ENCODE measurements at places on chromosomes 4 and X. TPM values are rescaled to one million over a fixed set of nuclear protein-coding genes. Genes with fewer than 3 reads are reported as not detected.

SCD5 gene
- 30.7 TPM for total RNA-seq

- H3K27me3 ChIP-seq, result no peaks in the 10 kb centered on the region
- DNase-seq, result no peak
- no peaks in the 10 kb centered on the region for H3K4me1 ChIP-seq
Observed at GRCh38 chrX:13452283-13452682, 117.1 kb upstream of the EGFL6 start.

DNA sequence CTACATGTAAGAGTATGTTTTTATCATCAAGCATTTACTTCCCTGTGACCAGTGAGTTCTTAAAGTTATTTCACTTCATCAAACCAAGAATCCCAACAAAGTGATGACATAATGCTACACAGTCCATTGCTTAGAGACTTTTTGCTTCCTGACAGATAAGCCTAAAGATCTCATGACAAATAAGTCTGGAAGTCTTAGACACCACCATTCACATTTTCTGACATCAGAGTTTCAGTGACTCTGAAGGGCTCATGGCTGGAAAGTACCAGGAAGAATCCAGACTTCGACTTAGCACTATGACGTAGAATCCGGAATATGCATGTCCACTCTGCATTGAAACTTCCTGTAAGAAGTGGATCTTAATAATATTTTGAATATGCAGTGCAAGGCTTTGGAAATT is 53.7 kb downstream of the CLDN22 start:
- no peak overlapping the region for H3K27ac ChIP-seq
- H3K27me3 ChIP-seq, result no peaks in the 10 kb centered on the region
- peaks cover 8% of the 10 kb centered on the region for H3K4me1 ChIP-seq
- DNase-seq, result no peak
- peaks cover under 1% of the 10 kb centered on the region for H3K36me3 ChIP-seq
- no peak overlapping the region for H3K4me3 ChIP-seq

DNA sequence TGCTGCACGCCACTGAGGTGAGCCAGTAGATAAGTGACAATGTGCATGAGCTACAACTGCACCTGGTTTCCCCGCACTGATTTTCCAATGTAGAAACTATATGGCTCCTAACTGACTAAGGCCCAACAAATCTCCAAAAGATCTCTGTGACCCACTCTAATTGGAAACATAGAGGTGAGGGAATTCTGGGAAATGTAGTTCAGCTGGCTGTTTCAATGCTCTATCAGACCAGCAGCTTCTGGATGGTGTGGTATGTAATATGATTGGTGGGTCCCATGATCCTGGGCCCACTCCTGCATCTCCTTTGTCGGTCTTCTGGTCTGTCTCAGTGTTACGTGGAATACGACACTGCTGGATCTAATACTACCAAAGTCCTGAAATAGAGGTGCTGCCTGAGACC is 18.6 kb downstream of the CCDC160 start:
- peaks cover 2% of the 10 kb centered on the region for H3K27me3 ChIP-seq
- H3K4me1 ChIP-seq, result no peaks in the 10 kb centered on the region
- no peak for DNase-seq
- no peaks in the 10 kb centered on the region for H3K36me3 ChIP-seq
- H3K4me3 ChIP-seq, result no peak overlapping the region

DNA sequence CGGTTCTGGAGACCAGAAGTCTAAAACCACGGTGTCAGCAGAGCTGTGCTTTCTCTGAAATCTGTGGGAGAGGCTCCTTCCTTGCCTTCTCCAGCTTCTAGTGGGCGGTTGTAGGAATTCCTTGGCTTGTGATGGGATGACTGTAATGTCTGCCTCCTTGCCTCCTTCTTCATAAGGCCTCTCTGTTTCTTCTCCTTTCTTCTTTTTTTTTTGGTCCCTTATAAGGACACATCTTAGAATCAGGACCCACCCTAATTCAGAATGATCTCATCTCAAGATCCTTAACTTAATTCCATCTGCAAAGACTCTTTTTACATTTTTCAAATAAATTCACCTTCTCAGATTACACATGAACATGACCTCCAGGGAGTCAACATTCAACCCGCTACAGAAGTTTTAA is 186.9 kb downstream of the STK32B start:
- no peaks in the 10 kb centered on the region for H3K36me3 ChIP-seq
- no peak for DNase-seq
- H3K27ac ChIP-seq, result no peak overlapping the region
- H3K4me3 ChIP-seq, result no peak overlapping the region

DNA sequence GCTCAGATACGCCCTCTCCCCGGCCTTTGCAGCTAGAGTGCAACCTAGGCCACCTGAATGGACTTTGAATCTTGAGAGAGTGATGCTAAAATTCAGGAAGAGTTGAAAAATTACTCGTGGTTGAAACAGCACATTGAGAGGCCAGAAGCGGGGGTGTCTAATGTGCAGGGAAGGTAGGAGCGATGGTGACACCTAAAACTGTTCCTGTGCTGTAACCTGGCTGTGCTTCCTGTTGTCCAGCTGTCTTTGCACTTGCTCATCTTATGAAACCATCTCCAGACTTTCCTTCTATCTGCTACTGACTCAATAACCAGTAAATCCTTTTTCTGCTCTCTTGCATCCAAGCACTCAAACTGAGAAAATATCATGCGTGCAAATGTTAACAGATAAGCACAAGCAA is 106.4 kb upstream of the RPS6KA3 start:
- no peak for DNase-seq
- H3K4me3 ChIP-seq, result no peak overlapping the region
- no peaks in the 10 kb centered on the region for H3K36me3 ChIP-seq
- no peaks in the 10 kb centered on the region for H3K27me3 ChIP-seq
- H3K4me1 ChIP-seq, result no peaks in the 10 kb centered on the region
- H3K27ac ChIP-seq, result no peak overlapping the region

DNA sequence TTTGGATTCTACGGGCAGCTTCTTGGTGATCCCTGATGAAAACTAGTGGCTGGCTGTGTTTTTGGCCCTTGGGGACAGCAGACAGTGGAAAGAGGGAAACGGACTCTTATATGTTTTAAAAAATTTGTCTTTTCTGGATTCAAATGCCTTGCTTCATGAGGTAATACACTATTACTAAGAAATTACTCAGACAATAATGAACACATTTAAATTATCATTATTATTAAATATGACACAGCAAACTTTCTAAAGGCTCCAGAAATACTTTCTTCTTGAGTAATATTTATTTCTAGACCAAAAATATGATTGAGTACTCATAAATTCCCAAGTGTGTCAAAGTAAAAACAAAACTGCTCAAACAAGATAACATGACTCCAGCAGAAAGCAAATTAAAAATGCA is 520.7 kb upstream of the AADAT start:
- no peak for DNase-seq
- no peaks in the 10 kb centered on the region for H3K27me3 ChIP-seq
- no peaks in the 10 kb centered on the region for H3K36me3 ChIP-seq
- no peaks in the 10 kb centered on the region for H3K4me1 ChIP-seq

Data from sigmoid colon (tissue), 7 donors.